ENCODE measurements at places on chromosomes 12 and 14. TPM values are rescaled to one million over a fixed set of nuclear protein-coding genes. Genes with fewer than 3 reads are reported as not detected.
A peak's percentile ranks its signal among the peaks of the same experiment; 100 is the strongest.

GRCh38 chr12:132386926-132387497, 57.6 kb upstream of the GALNT9 start:
- DNase-seq = no peak

CIROP gene
- total RNA-seq = not detected

- DNase-seq = peak; percentile 93
Observed at GRCh38 chr12:94615260-94616181, 34.8 kb downstream of the TMCC3 start.

MYBPC1 gene
- not detected for total RNA-seq

- DNase-seq = no peak
Observed at GRCh38 chr14:77709412-77709811, 1.5 kb downstream of the SLIRP start.

- DNase-seq = no peak
Observed at GRCh38 chr14:58884442-58884841, 246.7 kb downstream of the DACT1 start.

DNA sequence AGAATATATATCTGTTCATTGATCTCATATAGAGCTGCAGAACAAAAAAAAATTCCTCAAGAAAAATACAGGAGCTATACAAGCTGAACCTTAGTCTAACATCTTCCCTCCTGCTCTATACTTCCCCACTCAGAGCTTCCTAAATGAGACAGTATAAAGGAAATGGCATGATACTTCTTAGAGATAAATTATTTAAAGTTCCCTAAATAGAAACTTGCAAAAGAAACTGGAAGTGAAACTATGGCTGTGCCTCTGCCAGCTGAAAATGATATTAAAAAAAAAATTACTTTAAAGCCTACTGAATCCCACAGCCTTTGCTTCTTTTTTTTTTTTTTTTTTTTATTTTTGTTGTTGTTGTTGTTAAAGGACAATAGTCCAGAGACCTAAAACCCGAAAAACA, 11.6 kb upstream of the NEK9 start:
- no peak for DNase-seq

- DNase-seq = peak; percentile 39
Observed at GRCh38 chr12:68611094-68611805, 551 bp downstream of the RAP1B start.

GRCh38 chr14:38904959-38905358, 198.1 kb downstream of the SEC23A start:
- no peak for DNase-seq

C12orf42 gene
- total RNA-seq = not detected

GRCh38 chr12:54941659-54942058, 42.9 kb downstream of the TESPA1 start:
- no peak for DNase-seq

GRCh38 chr12:49244176-49244575, 20.7 kb upstream of the TUBA1C start:
- DNase-seq = peak; percentile 51

- no peak for DNase-seq
Observed at GRCh38 chr12:123576611-123577010, 7.7 kb upstream of the TMED2 start.

DNA sequence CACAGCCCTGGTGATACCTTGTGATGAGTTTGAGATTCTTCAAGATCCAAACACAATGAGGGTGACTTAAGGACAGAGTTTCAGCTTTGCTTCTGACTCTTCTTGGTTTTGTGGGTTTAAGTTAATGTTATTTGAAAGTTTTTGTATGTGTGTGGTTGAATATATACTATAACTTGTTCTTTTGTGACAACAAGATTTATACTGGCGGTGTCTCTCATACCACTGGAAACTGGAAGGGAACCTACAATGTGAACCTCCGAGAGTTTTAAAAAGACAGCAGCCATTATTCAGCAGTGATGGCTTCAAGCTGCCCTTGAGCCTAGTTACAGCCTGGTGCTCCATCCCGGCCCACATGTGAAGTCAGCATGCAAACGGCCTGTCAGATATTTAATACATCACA, 87.9 kb upstream of the IGF1 start:
- peak; percentile 34 for DNase-seq

GRIN2B gene
- total RNA-seq = 0.52 TPM

GRCh38 chr12:90871726-90872096, 83.3 kb downstream of the CCER1 start:
- DNase-seq = peak; percentile 22

GRCh38 chr12:89745286-89745685, 36.6 kb upstream of the ATP2B1 start:
- DNase-seq = no peak

PMCH gene
- not detected for total RNA-seq

ZFHX2 gene
- total RNA-seq = 1.8 TPM

DNA sequence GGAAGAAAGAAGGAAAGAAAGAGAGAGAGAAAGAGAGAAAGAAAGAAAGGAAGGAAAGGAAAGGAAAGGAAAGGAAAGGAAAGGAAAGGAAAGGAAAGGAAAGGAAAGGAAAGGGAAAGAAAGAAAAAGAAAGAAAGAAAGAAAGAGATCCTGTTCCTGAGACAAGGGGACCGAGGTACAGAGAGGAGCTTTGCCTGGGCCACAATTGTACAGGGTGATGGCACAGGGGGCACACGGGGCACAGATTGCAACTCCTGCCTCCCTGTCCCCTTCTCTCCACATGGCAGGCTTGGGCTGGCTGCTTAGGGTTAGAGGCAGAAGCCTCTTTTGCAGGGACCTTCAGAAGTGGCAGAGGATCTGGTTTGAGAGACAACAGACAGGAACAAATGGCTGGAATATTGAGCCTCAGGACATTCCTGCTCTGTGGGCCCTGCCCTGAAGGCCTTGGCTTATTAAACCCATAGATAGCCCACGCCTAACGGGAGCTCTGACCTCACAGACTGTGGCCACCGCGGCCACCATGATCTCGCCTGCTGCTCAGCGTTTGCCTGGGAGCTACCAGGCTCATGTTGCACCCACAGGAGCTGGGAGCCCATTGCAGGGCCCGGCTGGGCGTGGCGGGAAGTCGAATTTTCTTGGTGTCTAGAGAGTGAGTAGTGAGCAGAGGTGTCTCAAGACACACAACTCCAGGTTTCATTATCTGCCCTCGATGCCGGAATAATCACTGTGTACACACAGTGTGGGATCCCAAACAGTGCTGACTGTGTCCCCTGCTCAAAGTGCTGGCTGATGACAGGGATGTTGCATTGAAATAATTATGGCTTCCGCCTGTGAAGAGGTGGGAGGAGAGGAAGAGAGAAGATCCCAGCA, 147.9 kb upstream of the NCOR2 start:
- DNase-seq = no peak

DNA sequence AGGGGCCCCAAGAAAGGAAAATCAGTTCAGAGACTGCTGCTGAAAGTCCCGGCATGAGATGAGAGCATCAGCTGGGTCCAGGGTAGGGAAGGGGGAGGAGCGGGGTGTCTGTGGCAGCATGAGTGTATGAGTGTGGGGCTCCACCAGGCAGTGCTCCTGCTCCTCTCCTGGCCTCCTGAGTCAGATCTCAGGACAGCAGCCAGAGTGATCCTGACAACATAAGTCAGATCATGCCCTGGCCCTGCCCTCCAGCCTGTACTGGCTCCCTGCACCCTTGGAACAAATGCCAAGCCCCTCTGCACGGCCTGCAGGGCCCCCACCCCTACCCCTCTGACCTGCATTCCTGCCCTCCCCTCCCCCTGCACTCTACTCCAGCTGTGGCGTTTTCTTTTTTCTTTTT, 24.2 kb upstream of the LRP1-AS start:
- DNase-seq = no peak

NAA25 gene
- 26.7 TPM for total RNA-seq

DNA sequence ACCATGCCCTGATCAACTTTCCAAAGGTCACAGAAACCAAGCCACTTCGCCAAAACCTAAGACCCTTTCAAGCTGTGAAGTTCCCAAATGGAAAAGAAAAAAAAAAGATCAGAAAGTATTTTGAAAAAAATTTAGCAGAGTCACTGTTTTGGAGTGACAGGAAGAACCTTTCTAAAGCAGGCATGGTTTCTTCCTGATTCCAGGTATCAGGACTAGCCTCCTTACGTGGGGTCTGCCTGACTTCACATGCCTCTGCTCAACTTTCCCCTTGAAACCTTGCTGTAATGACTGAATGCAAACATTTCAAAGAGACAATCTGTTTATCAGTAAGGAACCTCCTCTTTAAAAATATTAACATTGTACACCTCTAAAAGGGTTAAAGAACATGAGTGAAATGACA, 9.5 kb downstream of the CORO1C start:
- DNase-seq = no peak

- DNase-seq = peak; percentile 67
Observed at GRCh38 chr12:18428416-18428815, 167.1 kb downstream of the PIK3C2G start.

GRCh38 chr14:59347511-59347900, 117.7 kb downstream of the GPR135 start:
- DNase-seq = no peak

Measured in renal cortical epithelial cell (primary cell).